NCI-H2081 treated with DMSO at 0.1 percent for 48 hours (cell line): ENCODE measurements at places on chromosomes 3 and 15.

DNA sequence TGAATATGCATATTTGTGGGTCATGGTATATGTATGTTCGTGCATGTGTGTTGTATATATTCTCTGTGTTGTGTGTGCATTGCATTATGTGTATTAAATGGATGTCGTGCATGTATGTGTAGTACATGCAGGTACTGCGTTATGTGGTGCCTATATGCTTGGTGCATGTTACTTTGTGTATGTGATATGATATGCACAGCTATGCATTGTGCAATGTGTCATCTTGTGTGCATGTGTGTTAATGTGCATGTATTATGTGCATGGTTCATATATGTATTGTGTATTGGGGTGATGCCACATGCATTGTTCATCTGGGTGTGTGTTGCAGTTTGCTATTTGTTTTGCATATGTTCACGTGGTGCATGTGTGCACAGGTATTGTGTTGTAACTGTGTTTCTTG, 2.9 kb downstream of the GALNT15 start:
- no peak for DNase-seq

GRCh38 chr3:48990636-48991469, 812 bp downstream of the P4HTM start:
- DNase-seq, result no peak

GRCh38 chr15:96166223-96167200, 164.0 kb upstream of the NR2F2 start:
- DNase-seq, result no peak

- no peak for DNase-seq
Observed at GRCh38 chr15:81336568-81336967, 12.6 kb upstream of the STARD5 start.

GRCh38 chr3:73043414-73043813, 18.0 kb upstream of the EBLN2 start:
- DNase-seq, result no peak

DNA sequence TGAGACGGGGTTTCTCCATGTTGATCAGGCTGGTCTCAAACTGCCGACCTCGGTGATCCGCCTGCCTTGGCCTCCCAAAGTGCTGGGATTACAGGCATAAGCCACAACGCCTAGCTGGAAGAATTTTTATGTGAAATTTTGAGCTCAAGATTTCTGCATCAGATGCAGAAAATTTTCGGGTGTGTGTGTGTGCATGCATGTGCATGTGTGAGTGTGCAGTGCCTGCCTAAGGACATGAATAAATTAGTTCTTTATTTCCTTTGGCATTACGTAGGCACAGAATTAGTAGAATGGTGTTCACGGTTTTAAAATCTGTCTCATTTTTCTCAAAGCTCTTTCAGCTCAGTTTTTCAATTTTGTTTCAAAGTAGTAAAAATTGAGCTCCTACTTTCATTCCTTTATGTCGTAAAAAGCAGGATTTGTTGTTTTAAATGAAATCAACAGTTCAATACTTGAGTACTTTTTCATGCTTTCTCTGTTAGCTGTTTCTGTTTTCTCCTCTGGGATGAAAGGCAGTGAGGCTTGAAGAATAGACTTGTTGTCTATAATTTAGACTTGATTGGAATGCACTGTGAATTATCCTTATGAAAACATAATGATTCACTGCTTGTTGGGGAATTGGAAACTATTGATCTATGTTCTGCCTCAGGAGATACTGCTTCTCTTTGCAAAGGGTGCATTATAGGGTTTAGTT, 23.3 kb upstream of the RAB11A start:
- no peak for DNase-seq

GRCh38 chr3:141201122-141201521, 30.5 kb upstream of the PXYLP1 start:
- DNase-seq, result no peak

DNA sequence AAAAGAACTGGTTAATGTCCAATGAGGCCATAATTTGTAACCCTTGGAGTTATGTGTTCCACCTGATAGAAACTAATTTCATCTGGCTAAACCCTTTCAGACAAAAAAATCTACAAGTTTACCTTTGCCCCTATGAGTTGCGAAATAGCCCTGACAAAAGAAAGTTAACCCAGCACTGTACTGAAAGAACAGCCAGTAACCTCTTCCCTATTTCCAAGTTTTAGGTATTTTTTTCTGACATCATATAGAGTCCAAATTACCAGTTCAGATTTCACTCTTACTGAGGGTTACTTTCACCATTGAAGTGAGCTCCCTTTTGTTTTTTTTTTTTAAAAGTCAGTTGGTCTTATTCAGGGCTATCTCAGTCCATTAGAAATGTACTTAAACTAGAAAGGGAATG, 42.8 kb upstream of the PTPRG start:
- no peak for DNase-seq

DNA sequence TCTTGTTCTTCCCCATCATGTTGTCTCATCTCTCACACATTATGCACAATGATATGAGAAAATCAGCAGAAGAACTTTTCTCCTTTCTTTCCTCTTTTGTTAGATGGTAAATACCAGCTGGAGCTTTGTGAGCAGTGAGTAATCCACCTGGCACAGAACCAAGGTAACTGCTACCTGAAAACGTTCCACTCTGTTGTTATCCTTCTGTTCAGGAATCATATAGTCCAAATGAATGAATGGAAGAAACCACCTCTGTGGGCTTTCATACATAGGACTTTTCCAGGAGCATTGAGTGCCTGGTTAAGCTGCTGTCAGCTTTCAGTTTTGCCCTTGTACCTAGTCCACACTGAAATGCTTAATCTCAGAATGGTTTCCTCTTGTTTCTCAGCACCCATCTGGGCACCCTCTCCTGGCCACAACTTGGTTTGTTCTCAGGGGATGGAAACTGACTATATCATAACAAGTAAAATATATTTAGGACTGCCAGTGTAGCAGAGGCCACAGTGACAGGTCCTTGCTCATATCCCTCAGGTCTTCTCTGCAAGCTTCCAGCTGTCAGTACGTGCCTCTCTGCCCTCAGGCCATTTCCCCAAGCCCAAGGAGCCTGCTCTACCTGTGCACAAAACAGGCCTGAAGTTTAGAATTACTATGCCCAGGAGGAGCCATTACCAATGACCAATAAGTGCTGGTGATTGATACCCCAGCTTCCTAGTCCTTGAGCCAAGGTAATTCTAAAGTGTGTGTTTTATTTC, 23.5 kb upstream of the SLC4A7 start:
- no peak for DNase-seq

GRCh38 chr3:46594723-46595122, 17.6 kb upstream of the FAM240A start:
- no peak for DNase-seq

DNA sequence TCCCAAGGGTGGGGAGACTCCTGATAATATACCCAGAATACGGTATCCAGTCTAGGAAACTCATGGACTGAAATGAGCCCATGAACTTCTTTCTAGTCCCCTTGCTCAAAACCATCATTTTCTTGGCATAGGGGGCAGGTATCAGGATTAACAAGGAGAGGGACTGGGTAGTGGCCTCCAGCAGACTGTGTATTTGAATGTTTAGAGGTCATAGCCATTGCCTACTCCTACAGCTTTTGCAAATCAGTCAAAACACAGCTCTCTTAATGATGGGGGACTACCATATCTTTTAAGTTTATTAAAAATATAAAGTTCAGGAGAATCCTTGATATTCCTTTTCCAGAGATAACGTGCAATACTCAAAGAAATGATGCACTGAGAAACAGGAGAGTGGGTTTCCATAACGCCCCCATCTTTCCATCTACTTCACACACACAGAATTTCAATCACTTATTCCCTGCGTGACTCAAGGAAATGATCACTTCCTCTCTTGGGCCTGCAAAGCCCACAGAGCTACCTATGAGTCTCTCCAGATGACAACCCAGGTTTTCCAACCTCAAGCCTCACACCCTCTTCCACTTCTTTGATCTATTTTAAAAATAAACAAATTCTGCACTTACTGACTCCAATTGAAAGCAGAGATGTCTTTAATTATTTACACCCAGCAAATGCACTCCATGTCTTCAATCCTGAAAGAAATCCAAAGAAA, 584.0 kb upstream of the LMCD1 start:
- DNase-seq, result no peak

DNA sequence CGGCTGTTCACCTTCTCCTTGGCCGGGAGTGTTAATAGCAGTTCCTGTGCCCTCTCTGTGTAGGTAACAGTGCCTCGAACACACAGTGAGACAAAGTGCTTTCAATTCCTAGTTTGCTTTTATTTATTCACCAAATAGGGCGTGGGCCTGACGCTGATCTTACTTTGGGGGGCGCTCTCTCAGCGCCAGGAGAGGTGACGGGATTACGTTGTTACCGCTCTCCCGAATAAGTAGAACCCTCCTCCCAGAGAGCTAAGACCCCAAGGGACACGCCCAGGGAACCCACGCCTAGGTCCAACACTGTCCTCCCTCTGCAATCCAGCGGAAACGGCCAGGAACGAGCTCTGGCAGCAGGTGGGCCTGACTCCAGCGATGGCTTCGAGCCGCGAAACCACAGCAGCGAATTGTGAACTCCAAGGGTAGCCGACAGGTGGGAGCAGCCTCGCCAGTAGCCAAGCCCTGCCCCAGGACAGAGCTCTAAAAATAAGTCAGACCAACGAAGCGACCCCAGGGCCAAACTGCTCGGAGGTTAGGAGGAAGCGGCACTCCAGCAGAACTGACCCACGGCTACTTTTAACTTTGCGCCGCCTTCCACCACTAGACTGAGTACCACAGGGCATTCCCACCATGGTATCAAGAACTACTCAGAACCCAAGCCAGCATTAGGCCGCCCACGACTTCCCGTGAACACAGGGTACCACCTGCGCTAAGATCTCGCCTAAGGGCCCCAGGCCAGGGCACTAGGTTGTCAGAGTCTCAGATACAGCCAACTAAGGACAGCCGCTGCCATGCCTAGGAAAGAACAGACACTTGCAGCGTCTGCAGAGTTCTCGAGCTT, 1.6 kb upstream of the SIN3A start:
- DNase-seq, result no peak

- no peak for DNase-seq
Observed at GRCh38 chr3:50324351-50325112, 2.0 kb upstream of the HYAL2 start.

DNA sequence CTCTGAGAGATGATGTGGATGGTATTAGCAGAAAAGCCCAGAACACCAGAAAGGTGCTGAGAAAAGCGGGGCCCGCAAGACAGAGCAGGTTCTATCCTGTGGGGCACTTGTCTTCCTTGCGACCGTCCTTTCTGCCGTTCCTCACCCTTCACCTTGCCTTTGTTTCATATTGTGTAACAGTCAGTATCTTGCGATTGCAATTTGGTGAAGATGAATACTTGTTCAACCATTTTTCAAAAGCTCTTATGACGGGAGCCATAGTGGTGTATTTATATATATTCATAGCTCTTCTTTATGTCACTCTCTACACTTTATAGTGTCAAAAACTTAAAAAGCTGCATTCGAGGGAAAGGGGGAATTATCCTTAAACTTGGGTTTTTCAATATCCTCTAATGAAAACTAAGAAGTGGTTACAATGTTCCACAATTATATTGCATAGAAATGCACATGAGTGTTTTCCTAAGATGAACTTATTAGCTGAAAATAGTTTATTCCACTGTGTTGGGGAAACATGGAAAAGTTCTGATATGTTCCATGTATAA, 797 bp downstream of the MAP3K13 start:
- DNase-seq, result no peak

- DNase-seq, result no peak
Observed at GRCh38 chr3:73626106-73626505, 1.4 kb upstream of the PDZRN3 start.

DNA sequence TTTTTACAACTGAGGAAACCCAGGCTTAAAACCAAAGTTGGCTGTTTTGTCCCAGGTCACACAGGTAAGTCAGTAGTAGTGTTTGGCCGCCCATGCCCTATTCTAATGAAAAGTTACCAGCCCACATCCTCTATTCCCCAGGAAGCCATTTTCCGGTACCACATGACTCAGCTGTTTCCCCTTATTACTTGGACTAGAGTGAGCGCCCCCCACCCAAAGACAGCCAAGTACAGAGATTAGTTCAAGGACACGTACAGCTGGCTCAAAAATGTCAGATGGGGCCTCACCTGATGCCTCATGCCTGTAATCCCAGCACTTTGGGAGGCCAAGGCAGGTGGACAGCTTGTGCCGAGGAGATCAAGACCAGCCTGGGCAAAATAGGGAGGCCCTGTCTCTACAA, 8.5 kb upstream of the KLHL6 start:
- no peak for DNase-seq

DNA sequence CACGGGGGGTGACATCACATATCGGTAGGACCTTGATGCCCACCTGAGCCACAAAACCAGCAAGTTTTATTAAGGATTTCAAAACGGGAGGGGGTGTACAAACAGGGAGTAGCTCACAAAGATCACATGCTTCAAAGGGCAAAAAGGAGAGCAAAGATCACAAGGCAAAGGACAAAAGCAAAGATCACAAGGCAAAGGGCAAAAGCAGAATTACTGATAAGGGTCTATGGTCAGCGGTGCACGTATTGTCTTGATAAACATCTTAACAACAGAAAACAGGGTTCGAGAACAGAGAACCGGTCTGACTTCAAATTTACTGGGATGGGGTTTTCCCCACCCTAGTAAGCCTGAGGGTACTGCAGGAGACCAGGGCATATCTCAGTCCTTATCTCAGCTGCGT, 143.5 kb upstream of the LPP start:
- DNase-seq, result no peak

- no peak for DNase-seq
Observed at GRCh38 chr15:67196672-67197363, 57.6 kb downstream of the AAGAB start.

- no peak for DNase-seq
Observed at GRCh38 chr3:18190646-18191045, 234.5 kb downstream of the SATB1 start.

GRCh38 chr15:69490356-69491037, 37.9 kb downstream of the RPLP1 start:
- no peak for DNase-seq

- DNase-seq, result no peak
Observed at GRCh38 chr15:95291898-95292472, 1038.5 kb upstream of the NR2F2 start.

- DNase-seq, result no peak
Observed at GRCh38 chr3:54599716-54600115, 328.1 kb downstream of the LRTM1 start.

DNA sequence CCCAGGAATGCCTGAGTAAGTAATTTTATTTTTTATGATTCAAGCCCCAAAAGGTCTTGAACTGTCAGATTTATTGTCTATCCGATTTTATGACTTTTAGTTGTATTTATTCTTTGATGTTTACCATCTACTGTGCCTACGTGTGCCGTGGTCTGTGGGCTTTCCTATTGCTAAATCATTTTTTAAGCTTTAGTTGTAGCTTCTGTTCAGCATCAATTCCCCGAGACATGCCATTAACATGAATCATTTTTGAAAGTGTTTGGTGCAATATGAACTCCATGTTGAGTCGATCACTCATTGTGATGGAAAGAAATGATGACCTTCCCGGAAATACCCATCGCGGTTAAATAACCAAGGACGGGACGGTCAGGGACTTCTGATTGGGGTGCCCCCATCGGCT, 268.7 kb upstream of the THRB start:
- DNase-seq, result no peak

DNA sequence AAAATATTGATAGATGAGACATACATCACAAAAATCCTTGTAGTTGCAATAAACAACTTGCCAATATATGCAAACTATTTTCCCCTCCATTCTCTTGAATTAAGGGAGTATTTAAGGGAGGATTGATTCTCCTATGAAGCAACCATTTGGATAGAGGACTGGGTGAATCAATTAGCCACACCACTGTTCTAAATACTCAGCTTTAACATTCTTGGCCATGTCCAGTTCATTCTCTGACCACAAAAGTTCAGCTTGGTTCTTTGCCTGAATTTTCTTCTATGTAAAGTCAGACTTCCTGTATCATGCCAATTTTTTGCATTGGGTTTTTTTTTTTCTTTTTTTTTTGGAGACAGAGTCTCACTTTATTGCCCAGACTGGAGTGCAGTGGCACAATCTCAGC, 15.8 kb upstream of the SEC11A start:
- DNase-seq, result no peak
